Stimulated activated CD8-positive, alpha-beta memory T cell treated with anti-CD3 and anti-CD28 coated beads, Interleukin-2, amount 100 ng/mL, for 48 hours (primary cell): ENCODE measurements at places on chromosomes 7 and 10.

GRCh38 chr10:111481866-111482265 lies 405.0 kb downstream of the ADRA2A start:
- no peak for DNase-seq

DNA sequence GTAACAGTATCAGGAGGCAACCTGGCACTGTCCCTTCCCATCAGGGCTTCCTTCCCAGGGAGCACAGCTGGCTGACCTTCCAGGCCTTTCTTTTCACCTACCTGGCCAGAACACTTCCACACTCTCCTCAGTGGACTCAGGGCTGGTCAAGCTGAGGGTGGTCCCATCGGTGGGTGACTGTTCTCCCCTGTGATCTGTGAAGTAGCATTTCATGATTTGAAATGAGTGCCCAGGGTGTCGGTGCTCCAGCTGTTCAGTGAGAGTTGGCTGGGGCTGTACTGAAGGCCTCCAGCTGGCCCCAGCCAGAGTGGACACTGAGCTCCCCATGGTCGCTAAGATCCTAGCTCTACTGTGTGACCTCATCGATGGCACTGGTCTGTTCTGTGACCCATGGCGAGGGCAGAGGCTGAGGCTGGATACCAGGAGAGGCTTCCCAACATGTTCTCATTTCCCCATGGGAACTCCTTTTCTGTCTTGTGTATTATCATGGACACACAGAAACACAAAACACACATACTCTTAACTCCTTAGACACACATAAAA lies at the start of gene FAM170B:
TSS of gene FAM170B (minus strand) at position 316 of the 543 bp plus-strand sequence. CDS start at position 213, 103 bp downstream.
- no peak for DNase-seq

GRCh38 chr10:51843966-51844365 lies 144.6 kb upstream of the CSTF2T start:
- DNase-seq = no peak

- DNase-seq = no peak
Measured at GRCh38 chr10:60975716-60976115, 31.7 kb upstream of the RHOBTB1 start.

DNA sequence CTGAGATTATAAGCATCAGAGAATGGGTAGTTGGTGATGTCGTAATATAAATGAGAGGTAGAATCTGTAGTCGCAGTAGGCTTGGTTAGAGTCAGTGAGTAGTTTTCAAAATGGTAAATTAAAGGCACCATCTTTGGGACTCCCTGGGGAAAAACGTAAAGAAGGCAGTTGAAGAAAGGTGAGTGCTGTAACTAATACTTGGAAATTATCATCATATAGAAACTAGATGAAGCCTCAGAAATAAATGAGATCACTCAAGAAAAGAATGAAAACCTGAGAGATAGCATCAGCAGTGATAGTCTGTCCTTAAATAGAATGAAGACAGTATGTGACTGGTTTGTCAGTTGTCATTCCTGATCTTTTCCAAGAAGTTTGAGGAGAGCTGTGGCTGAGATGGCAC lies 23.8 kb downstream of the PALS2 start:
- DNase-seq = no peak
